Suppressor macrophage (primary cell): ENCODE measurements at places on chromosomes 2 and 18.
A peak's percentile ranks its signal among the peaks of the same experiment; 100 is the strongest.

DNA sequence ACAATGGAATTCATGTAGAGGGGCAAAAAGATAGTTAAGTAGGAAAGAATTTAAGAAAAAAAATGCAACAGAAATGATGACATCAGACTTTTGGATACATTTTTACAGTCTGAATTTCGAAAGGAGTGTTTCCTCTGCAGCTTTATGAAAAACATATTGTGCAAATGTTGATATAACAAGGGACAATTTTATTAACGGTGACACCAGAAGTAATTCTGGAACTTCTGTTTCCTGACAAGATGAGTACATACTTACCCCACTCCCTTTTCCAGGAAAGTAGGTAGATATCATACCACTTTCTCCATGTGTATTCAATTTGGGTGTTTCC, 369.6 kb downstream of the FBXO15 start:
- no peak for DNase-seq

GRCh38 chr2:72007402-72007801, 140.3 kb downstream of the CYP26B1 start:
- no peak for DNase-seq

GRCh38 chr2:10170256-10170655, 47.7 kb downstream of the RRM2 start:
- peak; percentile 19 for DNase-seq

DNA sequence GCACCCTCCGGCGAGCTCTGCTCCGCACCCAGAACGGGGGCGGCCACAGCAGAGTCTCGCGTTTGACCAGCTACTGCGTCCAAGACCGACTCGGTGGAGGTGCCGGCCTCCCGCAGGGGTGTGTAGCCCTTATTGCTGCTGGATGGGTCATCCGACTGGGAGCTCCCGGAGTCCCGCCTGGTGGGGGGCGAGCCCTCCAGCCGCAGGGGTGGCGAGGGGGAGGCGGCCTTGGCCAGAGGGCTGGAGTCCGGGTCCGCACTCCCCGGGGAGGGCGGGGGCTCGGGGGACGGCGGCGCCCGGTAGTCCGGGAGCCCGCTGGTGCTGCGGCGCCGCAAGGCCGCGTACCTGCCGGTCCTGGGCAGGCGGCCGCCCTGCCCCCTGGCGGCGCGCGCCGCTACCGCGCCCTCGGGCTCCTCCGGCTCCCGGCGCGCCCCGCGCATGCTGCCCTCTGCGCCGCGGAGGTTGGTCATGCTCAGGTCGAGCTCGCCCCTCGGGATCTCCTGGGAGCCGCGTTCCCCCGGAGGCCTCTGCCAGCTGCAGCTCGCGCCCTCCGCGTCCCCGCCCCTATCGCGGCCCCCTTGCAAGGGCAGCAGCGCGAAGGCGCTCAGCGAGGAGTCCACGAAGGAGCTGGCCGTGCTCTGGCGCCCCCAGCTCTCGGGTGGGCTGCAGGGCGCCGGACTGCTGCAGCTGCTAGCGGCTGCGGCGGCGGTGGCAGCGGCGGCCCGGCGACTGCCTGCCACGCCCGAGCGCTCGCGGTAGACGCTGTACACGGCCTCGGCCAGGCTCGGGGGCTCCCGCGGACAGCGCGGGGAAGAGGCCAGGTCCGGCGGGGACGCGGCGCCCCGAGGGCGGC, 4.8 kb downstream of the TMEM200C start:
- DNase-seq = peak; percentile 43

- no peak for DNase-seq
Measured at GRCh38 chr18:62201870-62202269, 14.8 kb downstream of the RELCH start.

- no peak for DNase-seq
Measured at GRCh38 chr2:64295326-64296139, 151.3 kb upstream of the PELI1 start.

- DNase-seq = no peak
Measured at GRCh38 chr2:188203776-188204175, 87.9 kb upstream of the GULP1 start.

DNA sequence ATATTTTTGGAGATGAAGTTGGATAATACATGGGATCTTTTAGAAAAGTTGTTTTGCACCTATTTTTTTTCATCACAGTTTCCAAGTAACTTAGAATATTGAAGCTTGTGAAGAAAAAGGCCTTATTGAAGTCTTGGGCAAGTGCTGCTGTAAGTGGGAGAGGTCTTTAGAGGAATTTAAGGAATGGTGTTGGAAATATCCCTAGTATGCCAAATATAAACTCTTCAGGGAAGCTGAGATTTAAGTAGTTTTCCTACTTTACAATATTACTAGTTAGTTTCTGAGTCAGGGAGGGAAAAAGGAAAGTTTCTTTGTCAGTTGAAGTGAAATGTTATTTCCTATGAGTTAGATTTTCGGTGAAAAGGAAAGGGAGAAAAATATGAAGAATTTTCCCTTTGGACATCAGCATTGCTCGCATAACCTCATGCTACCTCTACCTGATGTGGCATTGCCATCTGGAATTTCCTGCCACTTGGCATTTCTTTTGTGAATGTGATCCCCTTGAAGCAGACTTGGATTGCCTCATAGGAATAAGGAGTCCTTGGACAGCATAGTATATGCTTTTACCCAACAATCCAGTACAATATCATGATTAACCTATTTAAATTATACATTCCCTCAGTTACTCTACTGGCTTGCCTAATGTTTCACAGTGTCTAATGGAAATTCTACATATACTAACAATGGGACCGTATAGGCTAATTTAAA, 12.1 kb downstream of the PLEKHH2 start:
- DNase-seq = no peak

DNA sequence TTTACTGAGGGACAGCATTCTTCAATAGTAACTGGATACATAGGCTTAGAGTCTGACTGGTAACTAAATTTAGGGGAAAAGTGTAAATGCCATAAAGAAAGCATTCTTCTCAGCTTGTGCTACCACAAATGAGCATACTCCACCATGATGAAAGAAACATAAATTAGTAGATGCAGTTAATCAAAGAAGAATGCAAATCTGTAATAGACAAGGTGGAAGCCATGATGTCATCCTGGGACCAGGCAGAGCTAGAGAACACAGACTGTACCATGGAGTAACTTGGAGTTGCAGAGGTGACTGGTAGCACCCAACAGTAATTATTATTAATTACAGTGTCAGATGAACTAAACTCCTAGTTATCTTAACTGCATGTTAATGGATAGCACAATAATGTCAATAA, 51.7 kb downstream of the RBKS start:
- no peak for DNase-seq

GRCh38 chr18:42275949-42276730, 321.1 kb downstream of the PIK3C3 start:
- no peak for DNase-seq

DNA sequence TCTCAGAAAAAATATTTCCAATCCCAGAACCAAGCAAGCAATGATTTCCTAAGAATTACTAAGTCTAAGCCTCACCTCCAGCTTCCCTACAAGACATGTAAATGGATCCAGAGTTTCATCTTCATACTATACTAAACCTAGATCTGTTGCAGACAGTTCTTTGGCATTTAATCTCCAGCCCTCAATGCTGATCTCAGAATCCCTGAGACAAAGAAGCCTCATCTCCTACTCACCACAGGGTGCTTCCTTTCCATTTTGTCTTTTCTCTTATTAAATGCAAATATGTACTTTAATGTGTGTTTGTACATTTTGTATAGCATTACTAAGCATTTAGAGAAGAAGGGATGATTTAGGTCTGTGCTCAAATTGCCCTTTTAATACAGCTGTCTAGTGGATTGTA, 954.9 kb downstream of the TDRD15 start:
- no peak for DNase-seq

DNA sequence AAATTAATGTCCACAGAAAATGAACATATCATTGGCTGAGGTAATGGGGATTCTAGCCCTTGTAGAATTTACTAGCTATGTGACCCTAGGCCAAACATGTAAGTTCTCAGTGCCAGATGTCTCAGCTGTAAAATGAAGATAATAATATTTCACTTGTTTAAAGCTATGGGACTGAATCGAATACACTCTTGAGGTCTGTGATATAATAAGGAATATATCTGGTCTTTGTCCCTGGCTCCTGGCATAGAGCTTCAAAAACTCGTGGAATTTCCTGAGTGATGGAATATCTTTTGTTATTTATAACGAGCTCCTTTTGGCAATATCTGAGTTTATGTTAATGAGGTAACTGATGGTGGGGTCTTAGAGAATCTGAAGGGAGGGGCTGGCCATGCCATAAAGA, 201.4 kb upstream of the CYP26B1 start:
- DNase-seq = no peak
